ENCODE measurements at places on chromosomes 3 and 15. TPM values are rescaled to one million over a fixed set of nuclear protein-coding genes. Genes with fewer than 3 reads are reported as not detected.

Gene NPAP1
- total RNA-seq = not detected

Gene TIGIT
- not detected for total RNA-seq

Gene SAMD7
- not detected for total RNA-seq

Gene IL20RB
- total RNA-seq = 0.44 TPM

All from left ventricle myocardium inferior (tissue), 1 donor.